ENCODE measurements at places on chromosomes 2 and 18.
A peak's percentile ranks its signal among the peaks of the same experiment; 100 is the strongest.

DNA sequence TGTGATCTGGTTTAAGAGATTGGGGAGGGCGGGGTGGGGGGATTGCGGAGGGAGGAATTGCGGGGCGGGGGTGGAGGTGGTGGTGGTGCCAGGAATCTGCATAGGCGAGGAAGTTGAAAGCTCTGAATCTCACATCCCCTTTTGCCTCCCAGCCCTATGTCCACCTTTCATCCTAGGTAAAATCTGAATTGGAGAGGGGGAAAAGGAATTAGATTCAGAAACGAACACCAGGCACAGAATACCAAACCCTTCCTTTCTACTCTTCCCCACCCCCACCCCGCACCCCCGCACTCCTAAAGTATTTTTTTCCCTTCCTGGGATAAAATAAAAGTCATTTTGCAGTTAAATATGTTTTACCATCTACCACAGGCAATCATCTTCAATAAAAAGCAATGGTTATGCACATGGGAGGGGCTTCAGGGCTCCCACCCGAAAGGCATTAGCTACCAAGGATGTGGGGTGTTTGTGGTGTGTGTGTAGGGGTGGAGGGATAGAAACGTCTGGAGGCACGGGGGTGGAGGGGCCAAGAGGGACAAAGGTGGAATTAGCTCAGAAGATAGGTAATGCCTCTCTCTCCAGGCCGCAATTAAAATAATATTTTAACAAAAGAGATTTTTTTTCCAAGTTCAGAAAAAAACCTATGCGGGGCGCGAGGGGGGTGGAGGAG, 1.8 kb downstream of the IGFBP5 start:
- no peak for DNase-seq

DNA sequence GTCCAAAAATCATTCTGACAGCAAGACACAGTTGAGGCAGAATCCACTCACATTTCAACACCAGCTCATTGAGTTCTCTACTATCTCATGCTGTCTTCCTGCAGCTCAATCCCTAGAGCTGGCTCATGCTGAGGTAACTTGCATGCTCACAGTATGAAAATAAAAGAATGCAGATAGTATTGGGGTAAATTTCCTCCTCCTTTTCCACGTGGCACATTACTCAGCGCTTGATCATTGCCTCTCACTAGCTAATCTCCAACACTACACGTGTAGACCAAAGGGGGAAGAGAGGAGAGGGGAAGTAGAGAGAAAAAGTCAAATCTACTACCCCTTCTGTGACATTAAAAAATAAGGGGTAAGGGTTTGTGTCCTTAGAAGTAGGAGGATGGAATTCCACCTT, 300.6 kb downstream of the AFF3 start:
- no peak for DNase-seq

- DNase-seq, result no peak
Observed at GRCh38 chr2:60544062-60544461, 9.4 kb downstream of the BCL11A start.

DNA sequence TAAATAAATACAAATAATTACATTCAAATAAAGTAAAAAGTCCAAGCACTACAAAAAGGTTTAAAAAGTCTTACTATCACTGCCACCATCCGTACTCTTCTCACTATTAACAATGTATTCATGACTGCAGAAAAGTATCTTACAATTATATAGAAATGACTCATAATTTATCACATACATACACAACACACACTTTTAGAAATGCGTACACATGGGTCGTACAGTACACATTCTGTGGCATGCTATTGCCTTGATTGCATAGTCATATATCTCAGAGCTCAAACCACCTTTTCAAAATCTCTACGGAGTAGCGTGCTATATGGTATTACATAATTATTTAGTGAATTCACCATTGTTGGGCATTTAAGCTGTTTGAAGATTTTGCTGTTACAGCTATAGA, 41.6 kb upstream of the ANXA4 start:
- DNase-seq, result no peak

DNA sequence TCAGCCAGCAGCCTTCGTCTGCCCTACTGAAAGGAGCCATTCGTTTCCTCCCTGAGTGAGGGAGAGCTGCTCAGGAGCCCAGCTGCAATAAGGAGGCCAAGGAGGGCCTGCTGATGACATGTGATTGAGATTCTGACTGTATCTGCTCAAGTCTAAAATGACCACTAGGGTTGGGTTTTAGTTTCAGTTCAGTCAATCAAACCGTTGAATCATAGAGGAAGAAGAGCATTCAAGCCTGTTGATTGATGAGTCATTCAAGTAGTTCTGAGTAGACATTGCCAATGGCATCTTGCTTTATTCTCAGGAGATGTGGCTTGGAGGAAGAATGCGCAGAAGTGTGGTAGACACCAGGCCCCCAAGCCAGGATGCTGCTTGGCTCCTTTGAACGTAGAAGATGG, 19.9 kb upstream of the BCL2L11 start:
- no peak for DNase-seq

- DNase-seq, result no peak
Observed at GRCh38 chr2:86056590-86057331, 48.9 kb downstream of the POLR1A start.

DNA sequence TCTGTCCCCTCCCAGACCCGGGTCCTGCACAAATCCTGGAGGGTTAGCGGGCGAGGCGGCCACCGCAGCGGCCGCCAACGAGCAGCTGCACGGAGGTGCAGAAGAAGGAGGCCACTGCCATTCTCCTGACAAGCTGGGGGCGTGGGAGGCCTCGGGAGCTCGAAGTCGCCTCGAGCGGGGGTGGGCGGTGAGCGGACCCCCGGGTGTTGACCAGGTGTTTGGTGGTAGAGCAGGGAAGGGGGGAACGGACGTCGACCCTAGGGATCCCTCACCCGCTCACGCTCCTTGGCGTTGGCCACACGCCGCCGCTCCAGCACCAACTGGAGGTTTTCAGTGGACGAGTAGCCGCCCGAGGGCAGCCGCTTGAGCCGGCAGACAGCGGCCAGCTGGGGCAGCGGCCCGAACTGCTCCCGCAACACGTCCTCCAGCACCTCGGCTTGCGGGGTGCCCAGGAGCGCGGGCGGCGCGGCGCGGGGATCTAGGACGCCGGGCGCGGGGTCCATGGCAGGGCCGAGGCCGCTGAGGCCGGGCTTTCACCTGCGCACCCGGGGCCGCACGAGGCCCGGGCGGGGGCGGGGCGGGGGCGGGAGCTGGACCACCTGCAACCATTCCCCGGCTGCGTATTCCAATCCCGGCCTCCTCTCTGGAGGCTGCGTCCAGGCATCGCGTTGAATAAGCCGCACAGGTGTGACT, at the start of gene FIGLA:
FIGLA (minus strand) TSS at position 508 of the 693 bp plus-strand sequence; CDS start at position 503, 5 bp downstream.
- DNase-seq, result no peak

DNA sequence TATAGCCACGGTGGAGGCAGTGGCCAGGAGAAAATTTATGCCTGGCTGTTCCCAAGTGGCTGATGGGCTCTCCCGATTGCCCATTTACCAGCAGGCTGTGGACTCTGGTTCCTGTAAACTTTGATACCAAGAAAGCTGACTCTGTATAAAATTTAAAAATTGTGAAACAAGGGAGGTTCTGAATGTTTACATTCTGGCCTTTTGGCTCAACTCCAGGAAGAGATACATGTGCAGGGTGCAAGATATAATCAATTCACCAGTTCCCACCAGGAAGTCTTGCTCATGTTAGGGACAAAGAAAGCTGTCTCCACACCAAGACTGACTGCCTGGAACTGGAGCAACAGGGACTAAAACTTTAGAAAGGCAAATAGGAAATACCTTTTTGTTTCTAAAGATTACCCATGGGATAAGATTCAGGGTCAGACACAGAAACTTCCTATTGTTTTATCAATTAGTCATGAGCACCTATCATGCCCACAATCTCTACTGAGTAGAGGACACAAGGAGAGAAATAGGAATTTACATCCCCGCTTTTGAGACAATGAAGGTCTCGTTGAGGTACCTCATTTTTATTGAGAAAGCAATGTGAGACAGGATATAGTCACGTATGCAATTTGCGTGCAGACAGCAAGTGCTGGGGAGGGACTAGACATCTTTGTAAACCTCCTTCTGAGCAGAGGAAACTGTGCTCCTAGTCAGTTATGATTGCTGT, 123.5 kb downstream of the LIPG start:
- DNase-seq, result no peak

DNA sequence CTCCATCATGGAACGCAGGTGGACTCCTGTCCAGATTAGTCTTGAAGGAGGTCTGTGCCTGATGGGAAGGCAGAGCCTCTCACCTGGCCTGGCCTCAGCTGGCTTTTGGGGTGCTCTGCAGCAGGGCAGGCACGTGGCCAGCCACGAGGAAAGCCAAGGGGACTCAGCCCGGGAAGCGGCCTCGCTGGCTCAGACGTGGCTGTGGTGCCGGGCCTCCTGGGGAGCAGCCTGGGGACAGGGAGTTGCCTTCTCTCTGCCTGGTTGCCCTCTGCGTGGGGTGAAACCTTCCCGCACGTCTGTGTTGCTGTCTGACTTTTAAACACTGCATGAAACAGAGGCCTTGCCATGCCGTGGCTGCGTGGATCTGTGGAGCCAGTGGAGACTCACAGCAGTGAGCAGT, 45.0 kb downstream of the RTP5 start:
- DNase-seq, result no peak

DNA sequence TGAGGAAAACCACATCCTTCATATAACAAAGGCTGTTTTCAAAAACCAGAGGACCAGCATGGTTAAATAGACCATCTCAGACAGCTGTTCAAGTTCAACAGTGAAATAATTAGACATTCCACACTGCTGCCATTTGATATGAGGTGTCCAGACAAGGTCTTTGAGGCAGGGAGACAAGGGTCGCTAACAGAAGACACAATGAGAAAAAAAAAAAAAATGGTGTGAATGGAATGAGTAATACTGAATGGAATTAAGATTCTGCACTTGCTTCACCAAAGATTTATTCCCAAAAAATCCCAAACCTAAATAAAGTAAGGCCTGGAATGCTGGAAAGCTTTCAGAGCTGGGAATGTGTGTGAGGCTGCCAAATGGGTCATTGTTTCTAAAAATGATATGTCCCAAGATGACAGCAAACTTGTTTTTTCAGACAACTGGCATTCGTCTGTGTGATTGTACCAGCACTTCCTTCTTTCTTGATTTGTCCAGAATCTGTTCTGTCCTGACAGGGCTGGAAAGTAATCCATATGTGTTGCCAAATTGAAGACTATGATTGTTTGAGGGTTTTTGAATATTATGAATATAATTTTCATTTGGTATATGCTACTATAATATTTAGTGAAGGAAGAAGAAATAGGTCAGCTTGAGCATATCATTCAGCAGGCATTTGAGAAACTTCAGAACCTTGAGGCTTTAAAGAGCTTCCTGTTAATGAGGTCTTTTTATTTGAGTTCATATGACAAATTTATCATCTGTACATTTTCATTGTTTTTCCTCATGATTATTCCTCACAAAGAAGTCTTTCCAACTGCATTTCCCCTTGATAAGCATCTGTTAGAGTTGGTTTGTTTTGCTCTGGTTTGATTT, 85.2 kb upstream of the ITGA4 start:
- DNase-seq, result no peak

GRCh38 chr18:8706791-8707555, 1.6 kb downstream of the MTCL1 start:
- peak; percentile 61 for DNase-seq

- DNase-seq, result no peak
Observed at GRCh38 chr18:6069103-6069502, 173.8 kb upstream of the TMEM200C start.

DNA sequence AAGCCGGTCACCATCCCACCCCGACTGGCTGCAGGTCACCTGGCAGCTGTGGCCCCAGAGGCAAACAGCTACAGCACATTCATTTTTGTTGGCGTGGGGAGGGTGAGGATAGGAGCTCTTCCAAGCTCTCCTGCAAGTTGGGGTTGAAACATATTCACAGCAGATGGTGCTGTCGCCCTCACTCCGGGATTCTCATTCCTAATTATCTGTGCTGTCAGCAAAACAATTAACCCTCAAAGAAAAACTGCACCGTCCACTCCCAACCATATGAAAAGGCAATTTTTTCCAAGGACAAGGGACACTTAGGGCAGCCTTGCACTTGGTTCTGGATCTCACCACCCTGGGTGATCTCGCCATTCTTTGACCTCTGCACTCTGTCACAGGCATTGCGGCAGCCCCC, 68.6 kb downstream of the ZBTB7C start:
- peak; percentile 57 for DNase-seq

DNA sequence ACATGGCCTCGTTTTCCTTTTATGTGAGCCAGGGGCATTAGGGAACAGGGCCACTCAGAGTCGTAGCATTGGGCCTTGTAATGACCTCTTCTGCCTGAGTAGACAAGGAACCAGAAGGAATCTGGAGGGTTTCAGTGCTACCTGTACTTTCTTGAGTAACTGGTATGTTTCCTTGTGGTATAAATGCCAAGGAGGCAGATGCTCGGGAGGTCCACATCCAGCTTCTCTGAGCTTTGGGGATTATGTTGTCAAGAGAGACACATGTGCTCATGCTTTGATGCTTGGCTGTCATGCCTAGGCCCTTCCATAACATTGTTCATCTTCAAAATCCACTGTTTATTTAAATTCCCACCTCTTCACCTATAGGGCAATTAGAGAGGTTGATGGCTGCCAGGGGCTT, 26.3 kb downstream of the FOSL2 start:
- no peak for DNase-seq

- no peak for DNase-seq
Observed at GRCh38 chr18:75121266-75121665, 87.7 kb downstream of the PTGR3 start.

DNA sequence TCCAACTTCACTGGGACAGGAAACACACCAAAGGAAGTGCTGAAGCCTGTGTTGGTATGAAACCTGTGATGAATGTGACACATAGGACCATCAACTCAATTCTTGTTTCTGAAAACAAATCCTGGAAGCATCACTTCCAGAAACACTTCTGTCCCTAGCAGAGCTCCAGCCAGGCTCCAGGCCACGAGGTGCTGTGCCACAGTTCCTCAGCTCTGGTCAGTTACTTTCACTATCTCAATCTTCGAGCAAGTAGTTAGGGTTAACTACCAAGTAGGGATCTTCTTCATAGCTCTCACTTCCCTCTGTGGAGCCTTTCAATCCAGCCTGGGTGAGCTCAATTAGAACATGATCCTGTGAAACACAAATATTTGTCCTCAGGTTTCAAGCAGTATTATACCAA, 3.6 kb upstream of the LCT start:
- DNase-seq, result no peak

- DNase-seq, result no peak
Observed at GRCh38 chr18:4524096-4524495, 69.0 kb upstream of the DLGAP1 start.

GRCh38 chr2:26530240-26530540, 52.3 kb upstream of the OTOF start:
- DNase-seq, result no peak

GRCh38 chr18:53819174-53819573, 405.3 kb downstream of the MBD2 start:
- no peak for DNase-seq
